Cerebellar nuclear complex (tissue), 1 donor: ENCODE measurements at places on chromosomes 3 and 15.

- no peak for DNase-seq
Observed at GRCh38 chr3:69902386-69902785, 97.1 kb upstream of the SAMMSON start.

- DNase-seq = no peak
Observed at GRCh38 chr3:127171320-127171719, 21.6 kb upstream of the PRR23E start.

DNA sequence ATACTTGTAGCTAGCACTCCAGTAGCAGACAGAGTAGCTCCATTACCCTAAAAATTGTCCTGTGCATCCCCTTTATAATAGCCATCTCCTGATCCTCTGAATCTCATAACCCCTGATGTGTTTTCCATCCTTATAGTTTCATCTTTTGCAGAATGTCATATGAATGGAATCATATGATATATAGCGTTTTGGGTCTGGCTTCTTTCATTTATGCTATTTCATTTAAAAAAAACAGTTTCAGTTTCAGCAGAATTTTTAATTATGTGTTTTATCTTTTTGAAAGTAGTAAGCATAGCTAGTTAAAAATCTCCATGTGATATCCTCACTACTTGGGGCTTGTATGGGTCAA is 132.7 kb downstream of the KLF13 start:
- no peak for DNase-seq

GRCh38 chr3:168996622-168997021 is 666.9 kb downstream of the MECOM start:
- DNase-seq = no peak

DNA sequence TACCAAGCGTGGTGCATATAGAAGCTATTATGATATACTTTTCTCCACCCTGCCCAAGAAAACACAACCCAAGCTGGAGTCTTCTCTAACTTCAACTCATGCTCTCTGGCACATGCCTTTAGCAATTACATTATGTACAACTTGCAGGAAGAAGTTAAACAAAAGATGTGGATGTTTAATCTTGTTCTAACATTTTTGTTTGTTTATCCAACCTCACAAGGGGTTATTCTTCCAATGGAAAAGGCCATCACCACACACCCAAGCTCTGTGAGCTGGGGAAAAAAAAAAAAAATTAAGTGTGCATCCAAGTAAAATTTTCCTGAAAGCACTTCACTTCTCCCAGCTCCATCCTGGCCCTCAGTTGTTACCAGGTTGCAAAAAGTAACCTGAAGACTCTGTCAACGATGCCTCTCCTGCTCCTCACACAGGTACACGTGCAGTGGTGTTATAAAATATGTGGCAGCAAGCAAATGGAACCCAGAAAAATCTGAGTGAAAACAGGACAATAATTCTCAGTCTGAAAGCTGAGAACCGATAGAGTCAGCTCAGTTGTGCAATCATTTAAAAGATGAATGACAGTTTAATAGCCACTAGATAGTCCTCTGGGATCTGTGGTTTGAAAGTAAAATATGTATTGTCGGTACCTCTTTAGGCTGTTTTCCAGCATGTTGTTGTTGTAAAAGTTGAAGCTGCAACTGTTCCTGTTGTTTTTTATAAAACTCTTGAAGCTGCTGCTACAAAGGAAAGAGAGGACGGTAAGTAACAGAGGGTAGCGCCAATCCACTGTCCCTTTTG is 531.4 kb downstream of the FOXP1 start:
- no peak for DNase-seq

- DNase-seq = no peak
Observed at GRCh38 chr3:179416681-179417080, 34.6 kb downstream of the GNB4 start.

GRCh38 chr3:16444344-16444743 is 69.2 kb downstream of the RFTN1 start:
- no peak for DNase-seq

DNA sequence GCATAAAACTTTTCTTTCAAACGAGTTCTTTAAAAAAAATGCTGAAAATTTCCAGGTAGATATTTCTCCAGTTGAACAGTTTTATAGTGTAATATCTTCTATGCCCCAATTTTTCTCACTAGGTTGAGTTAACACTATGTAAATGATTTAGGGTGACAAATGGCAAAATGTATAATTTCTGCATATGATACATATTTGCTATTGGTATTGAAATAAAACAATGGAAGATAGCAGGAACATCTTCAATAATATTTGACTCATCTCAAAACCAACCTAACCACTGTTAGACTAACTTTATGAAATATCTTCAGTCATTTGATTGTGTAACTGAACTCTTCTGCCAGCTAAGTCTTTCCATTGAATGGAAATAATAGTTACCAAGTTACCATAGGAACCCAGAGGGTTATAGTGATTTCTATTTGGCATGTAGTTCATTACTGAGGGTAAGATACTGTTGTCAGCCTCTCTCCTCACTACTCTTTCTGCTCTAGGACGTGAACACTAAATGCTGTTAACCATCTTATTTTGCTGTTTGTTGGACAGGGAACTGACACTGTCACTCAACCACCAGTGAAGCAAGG is 824.7 kb upstream of the NECTIN3 start:
- no peak for DNase-seq

DNA sequence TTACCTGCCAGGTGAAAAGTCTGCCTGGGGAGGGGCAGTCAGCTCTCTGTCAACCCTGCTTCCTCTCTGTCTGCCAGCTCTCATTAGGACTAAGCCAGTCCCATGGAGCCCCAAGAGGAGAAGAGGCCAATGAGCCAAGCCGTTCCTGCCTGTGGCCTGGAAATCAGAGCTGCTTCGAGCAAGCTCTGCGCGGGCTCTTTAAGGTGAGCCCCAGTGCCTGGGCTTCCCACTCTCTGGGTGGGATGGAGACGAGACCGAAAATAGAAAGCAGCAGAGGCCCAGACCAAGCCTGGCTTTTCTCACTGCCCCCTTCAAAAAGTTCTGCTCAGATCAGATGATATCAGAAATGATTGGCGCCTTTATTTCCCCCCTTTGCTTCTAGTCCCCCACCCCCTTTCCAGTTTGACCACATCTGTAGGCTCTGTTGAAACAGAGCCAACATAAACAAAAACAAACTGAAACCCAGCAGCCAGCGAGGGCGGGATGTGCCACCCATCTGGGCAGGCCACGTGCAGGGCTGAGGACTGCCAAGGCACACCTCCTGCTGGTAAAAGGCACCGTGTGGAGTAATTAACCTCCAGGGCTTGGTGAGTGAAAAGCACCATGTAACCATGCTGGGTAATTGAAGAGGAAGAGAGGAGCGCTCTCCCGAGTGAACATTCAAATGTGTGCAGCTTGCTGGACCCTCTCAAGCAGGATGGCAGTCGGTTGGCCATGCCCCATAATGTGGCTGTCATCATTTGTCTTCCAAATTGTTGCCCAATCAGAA is 471.0 kb upstream of the PROK2 start:
- DNase-seq = no peak

GRCh38 chr3:154970797-154971196 is 109.3 kb upstream of the MME start:
- DNase-seq = no peak

DNA sequence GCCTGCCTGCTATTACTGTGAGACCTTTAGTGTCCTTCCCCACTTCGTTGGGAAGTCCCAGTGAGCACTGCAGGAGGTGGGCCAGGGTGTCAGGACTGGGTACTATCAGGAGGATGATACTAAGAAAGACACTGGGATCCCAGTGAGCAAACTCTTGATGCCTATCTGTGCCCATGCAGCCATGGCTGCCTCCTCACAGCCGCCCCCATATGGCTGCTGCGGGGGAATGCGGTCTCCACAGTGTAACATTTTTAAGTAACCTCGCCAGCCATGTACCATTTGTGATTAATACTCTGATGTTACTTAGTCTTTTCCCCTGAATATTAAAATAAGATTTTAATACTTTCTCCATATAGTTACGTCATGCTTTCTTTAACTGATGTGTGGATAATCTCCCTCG is 312.2 kb downstream of the RYR3 start:
- DNase-seq = no peak

DNA sequence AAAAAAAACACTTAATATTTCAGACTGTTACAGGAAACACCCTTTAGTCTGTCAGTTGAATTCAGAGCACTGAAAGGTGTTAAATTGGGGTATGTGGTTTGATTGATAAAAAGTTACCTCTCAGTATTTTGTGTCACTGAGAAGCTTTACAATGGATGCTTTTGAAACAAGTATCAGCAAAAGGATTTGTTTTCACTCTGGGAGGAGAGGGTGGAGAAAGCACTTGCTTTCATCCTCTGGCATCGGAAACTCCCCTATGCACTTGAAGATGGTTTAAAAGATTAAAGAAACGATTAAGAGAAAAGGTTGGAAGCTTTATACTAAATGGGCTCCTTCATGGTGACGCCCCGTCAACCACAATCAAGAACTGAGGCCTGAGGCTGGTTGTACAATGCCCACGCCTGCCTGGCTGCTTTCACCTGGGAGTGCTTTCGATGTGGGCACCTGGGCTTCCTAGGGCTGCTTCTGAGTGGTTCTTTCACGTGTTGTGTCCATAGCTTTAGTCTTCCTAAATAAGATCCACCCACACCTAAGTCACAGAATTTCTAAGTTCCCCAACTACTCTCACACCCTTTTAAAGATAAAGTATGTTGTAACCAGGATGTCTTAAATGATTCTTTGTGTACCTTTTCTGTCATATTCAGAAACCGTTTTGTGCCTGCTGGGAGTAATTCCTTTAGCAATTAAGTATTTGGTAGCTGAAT is 17.9 kb downstream of the TMEM43 start:
- DNase-seq = no peak

DNA sequence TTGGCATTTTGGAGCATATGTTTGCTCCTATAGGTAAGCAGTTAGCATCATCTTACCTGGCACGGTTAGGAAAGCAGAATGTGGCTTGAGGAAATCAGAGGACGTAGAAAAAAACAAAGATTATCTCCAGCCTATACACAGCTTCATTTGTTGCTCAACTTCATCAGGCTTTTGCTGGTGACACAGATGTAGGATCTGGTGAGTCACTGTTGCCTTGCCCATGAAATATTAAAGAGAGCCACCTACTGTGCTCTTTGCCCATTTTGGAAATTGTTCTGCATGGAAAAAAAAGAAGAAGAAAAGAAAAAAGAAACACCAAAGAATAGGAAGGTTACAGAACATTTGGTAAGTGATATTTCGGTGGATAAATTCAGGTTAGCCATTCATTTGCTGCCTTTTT is 3.8 kb downstream of the IL1RAP start:
- no peak for DNase-seq

DNA sequence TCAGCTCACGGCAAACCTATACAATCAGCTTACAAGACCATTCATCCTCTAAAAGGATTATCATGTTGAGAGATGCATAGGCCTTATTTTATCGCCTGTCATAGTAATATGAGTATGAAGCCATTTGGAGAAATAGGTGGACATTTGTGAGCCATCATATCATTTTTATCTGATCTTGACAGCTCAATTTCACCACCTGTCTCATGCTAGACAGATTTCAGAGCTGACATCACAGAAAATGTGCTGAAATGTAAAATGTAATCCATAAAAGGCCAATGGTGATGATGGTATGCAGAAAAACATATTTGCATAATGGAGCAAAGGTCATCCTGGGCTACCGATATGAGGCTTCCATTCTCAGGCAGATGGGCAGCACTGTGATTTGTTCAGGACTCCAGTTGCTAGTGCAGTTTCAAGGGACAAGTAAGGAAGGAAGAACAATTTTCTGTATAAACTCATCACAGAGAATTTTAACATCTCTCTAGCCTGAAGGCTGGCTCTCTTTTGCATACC is 221.5 kb downstream of the ULK4 start:
- DNase-seq = no peak

- DNase-seq = no peak
Observed at GRCh38 chr15:83775738-83776137, 121.8 kb downstream of the ADAMTSL3 start.

DNA sequence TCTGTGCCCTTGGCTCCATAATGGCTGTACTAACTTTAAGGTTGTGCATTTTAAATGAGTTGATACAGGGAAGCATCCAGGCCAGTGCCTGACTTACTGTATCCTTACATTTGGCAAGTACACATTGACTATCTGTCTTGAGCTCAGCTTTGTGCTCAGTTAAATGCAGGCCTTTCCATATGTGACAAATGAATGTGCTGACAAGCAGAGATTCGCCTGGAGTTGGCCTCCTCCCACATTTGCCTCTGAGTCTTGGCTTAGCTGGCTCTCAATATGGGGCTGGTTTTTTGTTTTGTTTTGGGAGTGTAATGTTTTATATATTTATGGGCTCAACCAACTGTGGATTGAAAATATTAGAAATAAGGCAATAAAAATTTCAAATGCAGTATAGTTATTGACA is 29.7 kb downstream of the TRIM71 start:
- DNase-seq = no peak

GRCh38 chr3:138282836-138283235 is 46.8 kb downstream of the NME9 start:
- DNase-seq = no peak

DNA sequence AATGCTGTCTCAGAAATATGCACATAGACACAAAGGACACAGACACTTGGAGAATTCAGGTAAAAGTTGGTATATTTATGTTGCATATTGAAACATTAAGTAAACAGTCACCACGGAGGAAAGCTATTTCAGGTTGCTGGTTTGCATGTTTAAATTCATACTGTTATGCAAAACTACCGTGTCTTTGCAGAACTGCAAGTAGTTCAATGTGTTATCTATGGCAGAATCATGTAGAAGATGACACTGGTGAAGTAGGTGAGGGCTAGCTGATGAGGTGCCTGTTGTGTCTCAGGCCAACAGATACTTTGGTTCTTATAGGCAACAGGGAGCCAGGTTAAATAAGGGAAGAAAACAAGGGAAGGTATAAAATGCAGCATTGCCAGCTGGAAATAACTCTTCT is 511.3 kb downstream of the DIPK2A start:
- DNase-seq = no peak

- DNase-seq = no peak
Observed at GRCh38 chr15:57223345-57223744, 153.0 kb upstream of the CGNL1 start.

DNA sequence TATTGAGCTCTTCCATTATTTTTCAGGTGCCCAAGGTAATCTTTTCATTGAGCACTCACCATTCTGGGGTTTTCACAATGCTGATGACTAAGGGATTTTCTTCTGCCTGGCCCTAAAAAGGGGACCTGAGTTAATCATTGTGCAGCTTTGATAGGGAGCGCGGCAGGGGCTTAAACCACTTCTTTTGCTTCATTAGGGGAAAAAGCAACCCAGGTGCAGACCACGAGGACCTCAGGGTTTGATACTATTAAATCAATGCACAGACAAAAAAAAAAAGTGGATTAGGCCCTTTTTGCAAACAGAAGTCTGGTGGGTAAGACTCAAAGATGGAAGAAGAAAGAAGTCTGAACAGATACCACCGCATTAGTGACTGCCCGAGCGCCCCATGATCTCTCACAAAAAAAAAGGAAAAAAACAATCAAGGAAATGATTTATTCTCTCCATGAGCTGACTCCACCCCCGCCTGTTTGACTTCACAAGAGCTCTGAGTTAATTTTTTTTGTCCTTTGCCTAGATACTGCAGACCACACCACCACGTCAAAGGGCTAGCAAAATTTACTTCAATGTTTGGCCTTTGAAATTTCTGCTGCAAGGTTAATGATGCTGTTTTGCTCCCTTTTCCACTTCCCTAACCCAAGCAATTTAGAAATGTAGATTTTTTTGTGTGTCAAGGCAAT is 78.0 kb upstream of the FEZF2 start:
- DNase-seq = no peak

GRCh38 chr3:79199966-79200365 is 567.8 kb downstream of the ROBO1 start:
- no peak for DNase-seq
